ENCODE measurements at places on chromosomes 12 and 14.

DNA sequence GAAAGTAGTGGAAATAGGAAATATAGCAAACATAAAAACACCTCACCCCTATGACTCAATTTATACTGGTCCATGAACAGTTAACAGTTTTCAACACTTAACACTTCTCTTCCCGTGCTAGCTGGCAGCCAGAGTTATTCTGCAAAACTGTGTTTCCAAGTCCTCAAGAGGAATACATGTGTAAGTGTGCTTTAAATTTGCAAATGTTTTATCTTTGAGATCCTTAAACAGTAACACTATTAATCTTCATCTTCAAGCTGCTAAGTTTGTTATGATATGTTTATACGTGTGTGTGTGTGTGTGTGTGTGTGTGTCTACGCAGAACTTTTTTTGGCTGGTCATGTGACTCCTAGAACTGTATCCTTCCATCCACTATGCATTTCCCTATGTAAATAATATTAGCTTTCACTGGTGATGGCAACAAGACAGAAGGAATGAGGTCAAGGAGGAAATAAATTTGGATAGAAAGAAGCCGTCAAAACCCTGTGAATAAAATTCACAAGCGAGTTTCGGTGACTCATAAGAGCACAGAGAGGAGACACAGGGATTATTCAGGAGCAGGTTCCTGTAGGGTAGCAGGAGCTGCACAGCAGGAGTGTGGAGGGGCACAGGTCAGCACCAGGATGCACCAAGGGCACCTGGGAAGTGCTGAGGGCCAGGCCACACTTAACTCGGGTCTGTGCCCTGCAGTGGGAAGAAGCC, 105.9 kb upstream of the ETV6 start:
- no peaks in the 10 kb centered on the region for H3K27me3 ChIP-seq
- DNase-seq = no peak
- H3K36me3 ChIP-seq = no peaks in the 10 kb centered on the region

GRCh38 chr12:6326316-6327228, 15.3 kb downstream of the TNFRSF1A start:
- H3K36me3 ChIP-seq = peaks cover 44% of the 10 kb centered on the region
- peaks cover 18% of the 10 kb centered on the region for H3K4me1 ChIP-seq
- no peak overlapping the region for H3K27ac ChIP-seq
- no peaks in the 10 kb centered on the region for H3K27me3 ChIP-seq
- DNase-seq = no peak

DNA sequence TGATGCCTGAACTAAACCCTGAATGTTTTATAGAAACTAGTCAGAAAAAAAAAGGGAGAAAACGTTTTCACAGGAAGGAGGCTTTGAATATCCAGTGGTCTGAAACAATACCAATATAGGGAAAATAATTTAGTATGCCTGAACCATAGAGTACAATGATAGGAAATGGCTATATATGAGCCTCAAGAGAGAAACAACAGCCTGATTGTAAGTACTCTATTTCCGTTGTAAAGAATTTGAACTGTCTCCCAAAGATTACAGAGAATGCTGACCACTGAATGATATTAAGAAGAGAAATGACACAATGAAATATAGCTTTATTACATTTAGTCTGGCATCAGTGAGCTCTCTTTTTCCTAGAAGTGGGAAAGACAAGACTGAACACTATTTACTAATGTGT, 5.5 kb upstream of the GABARAPL1 start:
- peaks cover 14% of the 10 kb centered on the region for H3K4me1 ChIP-seq
- no peak for DNase-seq
- no peak overlapping the region for H3K27ac ChIP-seq

DNA sequence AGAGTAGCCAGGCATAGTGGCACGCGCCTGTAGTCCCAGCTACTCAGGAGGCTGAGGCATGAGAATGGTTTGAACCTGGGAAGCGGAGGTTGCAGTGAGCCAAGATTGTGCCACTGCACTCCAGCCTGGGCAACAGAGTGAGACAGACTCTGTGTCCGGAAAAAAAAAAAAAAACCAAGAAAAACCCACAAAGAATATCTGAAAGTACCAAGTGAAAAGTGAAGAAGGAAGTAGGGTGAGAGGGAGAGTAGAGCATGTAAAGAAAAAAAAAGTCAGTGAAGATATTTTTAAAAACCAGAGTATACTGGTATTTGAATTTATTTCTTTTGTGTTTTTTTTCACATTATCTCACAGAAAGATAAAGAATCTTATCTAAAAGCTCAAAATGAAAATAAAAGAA, 43.3 kb upstream of the ISM2 start:
- no peak for DNase-seq
- no peaks in the 10 kb centered on the region for H3K4me1 ChIP-seq
- no peaks in the 10 kb centered on the region for H3K27me3 ChIP-seq
- H3K27ac ChIP-seq = no peak overlapping the region

GRCh38 chr12:50609292-50609874, 104.6 kb downstream of the DIP2B start:
- H3K27ac ChIP-seq = no peak overlapping the region
- H3K4me1 ChIP-seq = peaks cover 22% of the 10 kb centered on the region
- H3K27me3 ChIP-seq = no peaks in the 10 kb centered on the region
- peaks cover 7% of the 10 kb centered on the region for H3K36me3 ChIP-seq

- no peak for DNase-seq
- no peak within 1 kb of the TSS for H3K27ac ChIP-seq
- no peaks in the 10 kb centered on the region for H3K4me1 ChIP-seq
- no peaks in the 10 kb centered on the region for H3K27me3 ChIP-seq
- H3K36me3 ChIP-seq = no peaks in the 10 kb centered on the region
- H3K4me3 ChIP-seq = no peak within 1 kb of the TSS
These were observed at the start of gene MGAT4C for GRCh38 chr12:86256163-86256562. Gene MGAT4C, minus strand, starts transcription at chr12:86256391.

- H3K4me3 ChIP-seq = no peak overlapping the region
- DNase-seq = no peak
- no peaks in the 10 kb centered on the region for H3K27me3 ChIP-seq
- H3K4me1 ChIP-seq = peaks cover 9% of the 10 kb centered on the region
These were observed 90.0 kb downstream of the RIN3 start for GRCh38 chr14:92603309-92604242.

GRCh38 chr12:58044966-58045365, 103.6 kb downstream of the ATP23 start:
- no peaks in the 10 kb centered on the region for H3K36me3 ChIP-seq
- H3K4me3 ChIP-seq = no peak overlapping the region
- H3K27ac ChIP-seq = no peak overlapping the region
- DNase-seq = no peak

Measured in keratinocyte (primary cell).